ENCODE measurements at places on chromosomes 3 and 15.

DNA sequence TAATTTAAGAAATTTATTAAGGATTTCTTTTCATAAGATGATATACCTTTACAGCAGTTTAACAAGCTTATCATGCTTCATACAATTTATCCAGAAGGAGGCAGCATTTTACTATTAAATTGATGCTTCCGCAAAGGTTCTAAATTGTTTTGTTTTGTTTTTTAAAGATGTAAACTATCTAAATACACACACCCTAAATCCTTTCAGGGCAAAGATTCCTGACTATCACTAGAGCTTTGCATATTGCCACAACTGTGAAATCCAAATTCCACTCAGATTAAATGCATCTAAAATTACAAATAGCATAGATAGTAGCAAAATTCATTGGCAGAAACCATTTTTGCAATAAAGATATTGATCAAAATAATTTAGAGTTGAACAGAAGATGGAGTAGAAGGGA, 44.5 kb upstream of the CCNL1 start:
- DNase-seq: no peak

DNA sequence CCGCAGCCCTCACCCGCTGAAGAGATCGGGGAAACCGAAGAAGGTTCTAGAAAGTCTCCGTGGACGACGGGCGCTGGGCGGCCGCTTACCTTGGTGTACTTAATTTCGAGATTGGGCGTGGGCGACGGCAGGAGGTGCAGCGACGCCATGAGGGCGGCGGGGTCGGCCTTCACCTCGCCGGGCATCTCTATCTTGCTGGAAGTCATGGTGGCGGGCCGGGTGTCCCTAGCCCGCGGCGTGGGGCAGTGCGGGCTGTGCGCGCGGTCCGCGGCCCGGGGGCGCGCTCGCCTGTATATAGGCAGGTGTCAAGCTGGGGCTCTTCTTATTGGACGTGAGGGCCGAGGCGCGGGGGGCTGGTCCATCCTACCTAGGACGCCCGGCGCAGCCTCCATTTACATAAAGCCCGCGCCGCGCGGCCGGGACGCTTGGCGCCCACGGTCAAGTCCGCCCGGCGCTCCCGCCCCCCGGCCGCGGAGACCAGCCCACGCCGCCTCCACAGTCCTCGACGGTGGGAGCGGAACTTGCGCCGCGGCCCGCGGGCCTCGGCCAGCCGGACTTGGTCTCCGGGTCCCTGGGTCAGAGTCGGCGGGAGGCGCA, at the start of gene ALDH1A2:
TSS of gene ALDH1A2 (minus strand) at position 267 of the 597 bp plus-strand sequence. CDS start at position 206, 61 bp downstream.
- no peak for DNase-seq

DNA sequence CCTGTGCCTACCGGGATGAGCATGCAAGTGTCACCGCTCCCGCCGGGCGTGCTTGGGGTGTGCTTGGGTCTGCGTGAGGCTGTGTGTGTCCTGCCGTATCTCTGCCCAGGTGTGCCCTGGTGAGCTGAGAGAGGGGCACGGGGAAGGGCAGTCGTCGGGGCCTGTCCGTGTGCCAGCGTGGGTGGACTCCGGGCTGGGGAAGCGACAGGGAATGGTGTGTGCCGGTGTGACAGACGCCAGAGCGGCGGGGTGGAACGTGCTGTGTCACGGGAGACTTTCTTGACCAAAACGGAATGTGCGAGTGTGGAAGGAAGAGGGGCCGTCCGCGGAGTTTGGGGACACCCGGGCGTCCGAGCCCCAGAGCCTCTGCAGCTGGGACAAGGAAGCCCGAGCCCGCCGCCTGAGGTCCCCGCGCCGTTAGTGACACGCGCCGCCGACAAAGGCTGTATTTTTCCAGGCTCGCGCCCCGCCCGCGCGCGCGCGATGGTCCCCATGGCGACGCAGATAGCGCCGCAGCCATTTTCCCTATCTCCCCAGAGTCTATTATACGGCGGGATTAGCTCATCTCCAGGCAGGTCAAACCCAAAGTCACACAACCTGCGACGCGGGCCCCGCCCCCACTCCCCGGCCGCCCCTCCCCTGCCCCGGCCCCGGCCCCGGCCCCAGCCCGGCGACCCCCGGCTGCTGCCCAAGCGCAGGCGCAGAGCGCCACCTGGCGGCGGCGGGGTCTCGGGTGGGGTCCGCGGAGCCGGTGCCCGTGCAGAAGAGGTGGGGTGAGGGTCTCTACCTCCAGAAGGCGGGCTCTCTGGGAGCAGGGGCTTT, 4.5 kb upstream of the GATA2 start:
- DNase-seq: peak; percentile 87

- no peak for DNase-seq
Observed at GRCh38 chr3:155088706-155089345, 8.7 kb downstream of the MME start.

DNA sequence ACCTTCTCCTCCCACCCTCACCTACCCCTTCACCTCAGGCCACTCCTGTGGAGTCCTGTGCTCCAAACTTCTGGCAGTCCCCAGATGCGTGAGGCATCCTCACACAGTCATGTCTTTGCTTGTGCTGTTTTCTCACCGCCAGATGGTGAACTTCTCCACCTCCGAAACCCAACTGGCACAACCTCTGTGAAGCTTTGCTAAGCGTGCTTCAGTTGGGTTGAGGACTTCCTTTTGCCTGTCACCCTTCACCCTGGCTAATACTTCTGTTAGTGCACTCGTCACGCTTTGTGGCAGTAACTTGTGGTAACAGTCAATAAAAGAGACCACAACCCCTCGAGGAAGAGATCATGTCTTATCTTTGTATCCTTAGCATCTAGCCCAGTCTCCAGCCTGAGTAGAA, 42.0 kb upstream of the SKOR1 start:
- no peak for DNase-seq

DNA sequence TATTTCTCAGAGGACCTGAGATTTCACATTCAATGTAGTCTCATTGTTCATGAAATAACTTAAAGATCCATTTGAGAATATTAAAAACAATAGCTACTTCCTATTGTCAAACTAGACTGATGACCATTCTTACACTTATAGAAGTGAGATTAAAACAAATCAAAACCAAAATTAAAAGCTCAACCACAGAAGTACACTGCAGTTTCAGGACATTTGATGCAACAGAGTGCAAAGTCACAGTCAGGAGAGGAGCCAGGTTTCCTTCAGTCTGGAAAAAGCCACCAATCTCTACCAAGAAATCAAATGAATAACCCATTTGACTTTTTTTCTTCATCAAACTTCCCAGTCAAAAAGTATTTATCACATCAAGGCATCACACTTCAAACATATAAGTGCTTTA, 5.5 kb downstream of the CCPG1 start:
- DNase-seq: no peak

- DNase-seq: no peak
Observed at GRCh38 chr3:185052631-185053030, 100.2 kb downstream of the C3orf70 start.

- peak; percentile 19 for DNase-seq
Observed at GRCh38 chr3:127487196-127487595, 103.3 kb downstream of the TPRA1 start.

DNA sequence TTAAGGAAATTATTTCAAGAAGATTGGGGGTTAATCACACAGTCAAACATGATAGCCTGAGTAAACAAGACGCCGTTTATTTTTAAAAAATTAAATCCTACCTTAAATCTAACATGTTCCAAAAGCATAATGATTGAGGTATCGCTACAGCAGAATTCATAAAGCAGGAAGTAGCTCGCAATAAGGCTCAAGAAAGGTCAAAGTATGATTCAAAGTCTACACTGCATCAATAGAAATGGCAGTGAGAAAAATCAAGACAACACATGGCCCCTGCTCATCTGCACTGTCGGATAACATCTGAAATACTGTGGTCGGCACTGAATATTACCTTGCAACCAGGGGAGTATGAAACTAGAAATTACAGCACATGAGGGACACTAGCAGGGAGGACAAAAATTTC, 93.2 kb downstream of the SMARCC1 start:
- no peak for DNase-seq

DNA sequence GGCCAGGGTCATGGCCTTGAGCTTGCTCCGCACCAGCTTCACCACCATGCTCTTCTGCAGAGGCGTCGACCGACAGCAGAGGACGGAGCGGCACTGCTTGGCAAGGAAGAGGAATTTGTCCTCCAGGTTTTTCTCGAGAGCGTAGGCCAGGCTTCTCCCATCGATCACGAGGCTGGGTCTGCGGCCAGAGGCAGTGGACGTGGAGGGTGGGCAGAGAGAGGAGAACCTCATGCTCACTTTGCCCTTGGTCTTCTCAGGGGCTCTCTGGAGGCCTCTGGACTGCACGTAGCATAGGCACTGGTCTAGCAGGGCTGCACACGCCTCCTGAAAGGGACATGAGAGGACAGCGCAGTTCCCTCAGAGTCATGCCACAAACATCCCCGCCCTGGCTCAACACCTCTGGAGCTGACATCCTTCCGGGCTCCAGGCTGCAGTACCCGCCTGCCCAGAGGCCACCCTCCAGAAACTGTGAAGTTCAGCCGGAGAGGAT, 168.3 kb downstream of the ATP10A start:
- no peak for DNase-seq

GRCh38 chr3:41920406-41920965, 41.4 kb downstream of the ULK4 start:
- no peak for DNase-seq

- DNase-seq: no peak
Observed at GRCh38 chr15:92043283-92043682, 189.8 kb downstream of the SLCO3A1 start.

DNA sequence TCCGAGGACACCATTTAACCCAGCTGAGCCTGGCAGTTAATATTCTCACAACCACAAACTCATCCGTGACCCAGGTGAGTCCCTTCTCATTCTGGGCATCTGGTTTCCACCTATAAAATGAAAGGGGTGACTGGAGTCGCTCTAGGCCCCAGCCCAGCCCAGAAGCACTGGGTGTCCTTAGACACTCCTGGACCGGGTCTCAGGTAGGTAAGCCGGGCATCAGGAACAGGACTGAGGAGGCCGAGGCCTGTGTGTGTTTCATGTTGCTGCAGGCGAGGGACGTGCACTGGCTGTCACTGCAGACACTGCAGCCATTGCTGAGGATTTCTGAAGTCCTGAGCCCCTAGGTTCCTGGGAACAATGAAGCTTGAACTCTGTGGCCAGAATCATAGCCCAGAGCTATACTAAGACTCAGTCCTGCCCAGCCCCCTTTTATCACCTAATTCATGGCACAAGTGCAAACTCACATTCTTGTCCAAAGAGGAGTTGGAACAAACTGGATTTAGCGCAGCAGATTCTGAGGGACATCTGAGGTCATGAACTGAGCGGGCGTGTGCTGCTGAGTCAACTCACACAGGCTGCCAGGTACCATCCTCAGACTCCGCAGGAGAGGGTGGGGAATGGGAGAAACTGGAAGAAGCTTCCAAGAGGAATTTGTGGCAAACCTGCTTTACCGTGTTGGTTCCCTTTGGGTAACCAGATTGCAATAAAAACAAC, 184.9 kb downstream of the FAM43A start:
- no peak for DNase-seq

GRCh38 chr3:116246406-116246980, 198.8 kb downstream of the LSAMP start:
- DNase-seq: no peak

DNA sequence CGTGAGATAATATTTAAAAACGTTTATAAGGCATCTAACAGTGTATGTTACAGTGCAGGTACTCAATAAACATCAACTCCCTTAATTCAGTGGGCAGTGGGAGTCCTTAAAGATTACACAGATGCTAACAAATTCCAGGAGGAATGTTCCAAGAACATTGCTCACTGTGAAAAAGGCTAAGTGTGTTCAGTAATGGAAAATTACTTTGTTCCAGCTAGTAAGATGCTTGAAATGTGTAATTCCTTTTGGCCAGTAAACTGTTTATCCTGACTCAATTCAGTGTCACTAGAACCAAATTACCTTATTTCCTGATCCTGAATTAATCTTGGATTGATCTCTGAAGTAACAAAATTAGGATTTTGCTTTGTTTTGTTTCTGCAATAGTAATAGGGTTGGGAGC, 54.2 kb upstream of the SEMA6D start:
- DNase-seq: no peak

- no peak for DNase-seq
Observed at GRCh38 chr3:19744047-19744446, 190.0 kb downstream of the EFHB start.

GRCh38 chr3:125440970-125441369, 65.8 kb upstream of the ZNF148 start:
- no peak for DNase-seq

GRCh38 chr3:155190691-155191090, 102.8 kb downstream of the STRIT1 start:
- DNase-seq: no peak

DNA sequence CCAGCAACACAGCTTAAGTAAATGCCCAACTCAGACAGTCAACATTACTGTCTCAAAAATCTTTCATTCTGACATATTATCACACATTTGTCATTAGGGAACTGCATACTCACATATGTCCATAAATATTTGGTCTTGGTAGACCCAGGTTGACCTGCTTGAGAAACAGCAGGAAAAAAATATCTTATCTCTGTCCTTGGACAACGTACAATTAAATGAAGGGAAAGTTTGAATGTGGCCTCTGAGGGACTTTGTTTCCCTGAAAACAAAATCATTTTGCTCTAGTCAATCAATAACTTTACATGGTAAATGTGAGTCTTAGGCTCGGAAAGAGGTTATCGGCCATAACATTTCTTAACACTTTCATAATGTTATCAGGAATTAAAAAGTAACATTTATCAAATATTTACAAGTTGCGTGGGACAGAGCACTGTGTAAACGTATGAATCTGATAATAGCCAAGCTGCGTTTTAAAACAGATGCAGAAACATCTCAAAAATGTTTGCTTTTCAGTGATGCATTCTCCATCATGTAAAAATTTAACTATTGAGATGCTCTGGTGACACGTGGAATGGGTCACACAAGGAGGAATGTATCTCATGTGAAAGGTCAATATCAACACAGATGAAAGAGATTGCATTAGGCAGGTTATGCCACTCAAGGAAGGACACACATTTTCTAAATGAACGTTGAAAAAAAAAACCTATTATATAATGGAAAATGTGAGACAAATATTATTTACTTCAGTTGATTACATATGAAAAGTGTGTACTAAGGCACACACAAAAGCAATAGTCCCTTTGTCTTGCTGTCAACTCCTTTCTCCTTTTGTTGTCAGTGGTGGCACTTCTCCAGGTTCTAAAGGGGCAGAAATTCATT, 304.4 kb downstream of the WDR72 start:
- no peak for DNase-seq

DNA sequence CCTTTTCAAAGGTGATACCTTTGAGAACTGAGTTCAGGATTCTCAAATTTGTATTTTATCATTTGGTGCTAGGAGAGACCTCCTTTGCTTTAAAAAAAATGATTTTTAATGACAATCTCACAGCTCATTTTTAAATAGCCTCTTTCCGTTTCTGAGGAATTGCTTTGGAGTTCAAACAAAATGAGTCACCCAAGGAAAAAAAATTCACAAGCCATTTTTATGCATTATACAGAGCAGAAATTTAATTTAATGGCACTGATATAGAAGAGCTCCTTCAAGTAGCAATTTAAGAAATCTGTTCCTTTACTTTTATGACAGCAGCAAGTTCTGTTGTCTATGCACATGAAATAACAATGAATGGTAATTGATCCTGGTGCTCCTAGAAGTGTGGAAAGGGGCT, 337.9 kb upstream of the KCNMB2 start:
- no peak for DNase-seq

GRCh38 chr3:135157045-135157740, 362.1 kb downstream of the EPHB1 start:
- no peak for DNase-seq

GRCh38 chr3:123788710-123789109, 95.4 kb downstream of the MYLK start:
- no peak for DNase-seq
